ENCODE measurements at places on chromosomes 7 and 10.

- DNase-seq, result no peak
These were observed 19.4 kb upstream of the TNS3 start for GRCh38 chr7:47601119-47601880.

GRCh38 chr7:140745266-140746058 lies 49.0 kb downstream of the NDUFB2 start:
- no peak for DNase-seq

- DNase-seq, result no peak
These were observed 5.3 kb upstream of the ADCK2 start for GRCh38 chr7:140667476-140667875.

DNA sequence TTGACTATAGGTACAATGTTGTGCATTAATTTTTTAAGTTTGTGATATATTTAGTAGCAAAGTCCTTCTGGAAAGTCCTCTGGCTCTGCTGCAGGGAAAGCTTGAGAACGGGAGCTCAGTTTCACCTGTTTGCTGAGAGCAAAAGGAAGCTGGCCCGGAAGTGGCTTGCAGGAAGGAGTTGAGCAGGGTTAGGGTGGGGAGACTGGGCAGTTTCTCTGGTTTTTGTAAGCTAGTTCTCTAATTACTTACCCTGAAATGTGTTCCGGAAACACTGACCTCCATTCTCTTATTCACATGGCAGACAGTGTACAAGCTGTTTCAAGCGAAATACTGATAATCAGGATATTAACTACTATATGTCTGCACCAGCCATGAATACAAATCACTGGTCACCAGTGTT lies 22.3 kb downstream of the MAP3K8 start:
- no peak for DNase-seq

GRCh38 chr7:143361552-143362130 lies 872 bp downstream of the FAM131B start:
- no peak for DNase-seq

DNA sequence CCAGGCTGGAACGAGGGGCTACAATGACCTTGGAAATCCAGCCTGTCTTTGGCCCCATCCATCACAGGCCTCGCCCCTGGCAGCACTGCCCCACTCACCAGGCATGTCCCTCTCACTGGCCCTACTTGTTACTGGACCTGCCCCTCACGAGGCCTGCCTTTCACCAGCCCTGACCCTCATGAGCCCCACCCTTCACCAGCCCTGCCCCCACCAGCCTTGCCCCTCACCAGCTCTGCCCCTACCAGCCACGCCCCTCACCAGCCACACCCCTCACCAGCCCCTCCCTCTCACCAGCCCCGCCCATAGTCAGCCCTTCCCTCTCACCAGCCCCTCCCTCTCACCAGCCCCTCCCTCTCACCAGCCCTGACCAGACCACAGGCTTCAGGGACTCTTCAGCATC lies 57.8 kb downstream of the COL26A1 start:
- DNase-seq, result no peak

- no peak for DNase-seq
These were observed 39.0 kb downstream of the CABCOCO1 start for GRCh38 chr10:61701706-61702105.

DNA sequence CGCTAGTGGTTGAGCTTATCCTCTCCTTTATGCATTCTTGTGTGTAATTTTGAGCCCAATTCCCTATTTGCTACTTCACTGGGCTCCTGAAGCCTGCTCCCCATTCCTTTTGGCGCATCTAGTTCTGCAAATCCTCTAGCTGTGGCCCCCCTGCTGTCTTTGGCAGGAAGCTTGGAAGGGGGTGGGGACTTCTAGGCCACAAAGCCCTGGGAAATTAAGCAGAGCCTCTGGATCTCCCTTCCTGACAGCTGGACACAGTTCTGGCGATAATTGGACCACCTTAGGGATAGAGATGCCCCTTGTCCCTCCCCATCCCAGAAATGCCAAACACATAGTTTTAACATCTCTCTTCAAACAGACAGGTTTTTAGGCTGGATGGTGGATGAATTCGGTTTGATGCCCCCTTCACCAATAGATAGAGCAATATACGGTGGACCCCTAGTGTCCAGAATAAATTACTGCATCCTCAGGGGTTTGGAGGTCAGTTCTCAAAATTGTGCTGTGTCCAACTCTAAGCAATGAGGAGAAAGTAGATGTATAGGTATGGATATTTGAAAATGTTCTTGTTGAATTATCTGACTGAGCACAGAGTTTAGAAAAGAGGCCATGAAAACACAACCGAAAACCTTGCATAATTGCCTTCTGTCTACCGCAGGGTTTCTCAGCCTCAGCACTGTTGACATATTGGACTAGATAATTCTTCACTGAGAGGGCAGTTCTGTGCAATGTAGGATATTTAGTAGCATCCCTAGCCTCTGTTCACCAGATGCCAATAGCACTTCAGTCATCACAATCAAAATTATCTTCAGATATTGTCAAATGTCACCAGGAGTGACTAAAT lies 75.5 kb downstream of the PAPSS2 start:
- DNase-seq, result no peak

- no peak for DNase-seq
These were observed 7.7 kb downstream of the PNLIP start for GRCh38 chr10:116553378-116553980.

GRCh38 chr10:125520968-125521367 lies 162.0 kb downstream of the TEX36 start:
- DNase-seq, result no peak

- no peak for DNase-seq
These were observed 18.8 kb upstream of the AOAH start for GRCh38 chr7:36742911-36743775.

GRCh38 chr7:77626586-77627308 lies 69.5 kb upstream of the RSBN1L start:
- DNase-seq, result no peak

DNA sequence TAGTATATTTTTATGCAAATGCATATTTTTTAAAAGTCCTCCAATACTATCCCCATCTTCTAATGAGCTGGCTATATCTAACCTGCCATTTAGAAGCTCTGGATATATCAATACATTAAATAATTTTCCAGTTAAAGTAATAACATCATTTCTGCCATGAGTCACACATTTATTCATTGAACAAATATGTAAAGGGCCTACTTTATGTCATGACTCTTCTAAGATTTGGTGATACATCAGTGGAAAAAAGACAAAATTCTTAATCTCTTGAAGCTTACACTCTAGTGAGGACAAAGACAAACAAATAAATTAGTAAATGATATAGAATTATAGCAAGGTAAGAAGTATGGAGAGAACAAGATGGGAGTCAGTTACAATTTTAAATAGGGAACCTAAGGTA lies 716.8 kb upstream of the LRRTM3 start:
- no peak for DNase-seq

GRCh38 chr7:141619745-141620144 lies 68.5 kb downstream of the AGK start:
- no peak for DNase-seq

DNA sequence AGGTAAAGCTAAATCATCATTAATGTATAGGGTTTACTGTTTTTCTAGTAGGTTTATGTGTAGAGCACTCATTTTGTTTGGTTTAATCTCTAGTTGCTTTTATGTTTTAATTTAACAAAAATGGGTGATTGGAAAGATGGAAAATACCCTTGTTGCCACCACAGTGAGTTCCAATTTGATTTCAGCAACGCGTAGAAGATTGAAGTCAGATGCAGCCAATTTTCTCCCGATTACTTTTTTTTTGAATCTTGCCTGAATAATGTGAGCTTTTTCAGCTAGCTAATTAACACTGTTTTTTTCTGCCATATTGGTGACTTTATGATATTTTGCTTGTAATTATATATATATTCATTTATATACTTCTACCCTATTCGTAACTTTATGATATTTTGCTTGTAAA lies 293.8 kb downstream of the SDK1 start:
- no peak for DNase-seq

- no peak for DNase-seq
These were observed 100.4 kb downstream of the ARID5B start for GRCh38 chr10:62001898-62002297.

GRCh38 chr10:5628451-5629302 lies 37.7 kb downstream of the ASB13 start:
- DNase-seq, result no peak

DNA sequence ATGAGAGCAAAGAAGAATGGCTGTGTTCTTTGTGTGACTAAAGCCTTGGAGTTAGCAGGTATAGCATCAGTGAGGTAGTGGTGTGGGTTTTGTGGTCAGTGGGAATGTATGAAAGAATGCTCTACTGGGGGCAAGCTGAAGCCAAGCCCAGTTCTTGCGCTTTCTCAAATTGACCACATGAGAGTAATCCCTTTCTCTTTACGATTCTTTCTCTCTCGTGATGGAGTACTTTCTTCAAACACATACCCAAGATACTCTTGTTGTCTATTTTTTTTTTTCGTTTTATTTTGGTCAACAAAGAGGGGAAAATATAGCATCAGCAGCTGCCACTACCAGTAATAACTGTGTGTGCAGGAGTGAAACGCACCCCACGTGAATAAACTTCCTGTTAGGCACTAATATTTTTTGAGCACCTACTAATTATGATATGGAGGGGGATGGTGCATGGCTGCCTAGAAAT lies 8.4 kb upstream of the PANK1 start:
- no peak for DNase-seq

DNA sequence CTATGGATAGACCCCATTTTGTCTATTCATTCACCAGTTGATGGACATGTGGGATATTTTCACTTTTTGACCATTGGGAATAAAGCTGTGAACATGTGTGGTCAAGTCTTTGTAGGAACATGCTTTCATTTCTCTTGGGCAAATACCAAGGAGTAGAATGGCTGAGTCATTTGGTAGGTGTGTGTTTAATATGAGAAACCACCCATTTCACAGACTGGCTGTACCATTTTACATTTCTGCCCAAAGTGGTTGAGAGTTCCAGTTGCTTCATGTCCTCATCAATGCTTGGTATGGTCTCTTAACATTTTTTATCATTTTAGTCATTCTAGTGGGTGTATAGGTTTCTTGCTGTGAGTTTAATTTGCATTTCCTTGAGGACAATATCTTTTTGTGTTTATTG lies 124.9 kb upstream of the RHEB start:
- DNase-seq, result no peak

- no peak for DNase-seq
These were observed 44.3 kb downstream of the INSYN2A start for GRCh38 chr10:127151981-127152699.

DNA sequence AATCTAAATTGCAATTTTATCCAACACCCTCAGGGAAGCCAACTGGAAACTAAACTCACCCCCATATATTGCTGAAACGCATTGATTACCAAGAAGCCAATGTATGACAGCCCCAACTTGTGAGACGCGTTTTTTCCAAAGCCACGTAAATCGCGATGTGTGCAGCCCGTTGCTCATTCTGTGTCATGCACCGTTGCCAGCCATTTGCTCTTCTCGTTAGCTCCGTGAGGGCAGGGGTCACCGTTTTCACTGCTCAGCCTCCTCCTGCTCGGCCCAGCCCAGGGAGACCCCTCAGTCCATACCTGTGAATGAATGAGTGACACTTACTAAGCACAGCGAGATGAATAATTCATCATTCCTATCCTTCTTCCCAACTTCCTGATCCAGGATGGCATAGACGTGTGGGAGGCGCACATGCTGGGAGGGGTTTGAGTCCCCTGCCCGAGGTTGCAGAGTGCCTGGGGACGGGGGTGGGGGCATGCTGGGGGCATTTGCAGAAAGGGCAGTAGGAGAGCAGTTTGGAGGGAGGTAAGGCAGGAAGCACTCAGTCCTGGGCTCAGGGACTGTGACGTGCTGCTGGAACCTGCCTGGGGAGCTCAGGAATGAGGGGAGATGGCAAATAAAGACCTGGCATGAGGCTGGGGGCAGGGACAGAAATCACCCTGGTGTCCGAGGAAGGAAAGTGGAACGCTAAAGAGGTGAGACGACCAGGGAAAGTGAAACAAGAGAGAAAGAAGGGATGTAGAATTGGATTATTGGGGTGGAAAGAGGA lies 104.2 kb upstream of the SDK1 start:
- DNase-seq, result no peak

DNA sequence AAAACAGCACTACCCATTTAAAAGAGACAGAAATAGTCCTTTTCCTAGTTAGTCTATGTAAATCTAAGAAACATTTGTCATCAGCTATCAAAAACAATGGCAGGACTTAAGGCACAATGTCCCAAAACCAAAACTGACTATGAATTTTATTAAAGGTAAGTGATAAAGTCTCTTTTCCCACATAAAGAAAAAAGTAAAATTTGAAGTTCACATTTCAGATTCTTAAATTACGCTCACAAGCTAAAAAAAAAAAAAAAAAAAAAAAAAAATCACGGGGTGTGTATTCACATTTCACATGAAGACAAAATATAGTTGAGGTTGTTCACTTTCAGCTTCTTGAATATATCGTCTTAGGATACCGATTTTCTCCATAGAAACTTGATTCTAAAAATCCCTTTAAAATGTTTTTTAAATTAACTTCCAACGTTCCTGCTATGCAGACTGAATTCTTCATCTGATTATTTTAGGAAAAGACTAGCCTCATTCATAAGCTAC lies 1.6 kb downstream of the P4HA1 start:
- DNase-seq, result no peak

- no peak for DNase-seq
These were observed 91.2 kb downstream of the LSMEM1 start for GRCh38 chr7:112571852-112572607.

- DNase-seq, result no peak
These were observed 65.8 kb upstream of the PRSS58 start for GRCh38 chr7:142323706-142324105.
